Activated CD4-positive, alpha-beta T cell treated with anti-CD3 and anti-CD28 coated beads, Interleukin-10, Interleukin-2, amounts not matched to agents 100 ng/mL and 50 ng/mL, durations not matched to agents 16 hours and 8 hours (primary cell): ENCODE measurements at places on chromosomes 2 and 18.

DNA sequence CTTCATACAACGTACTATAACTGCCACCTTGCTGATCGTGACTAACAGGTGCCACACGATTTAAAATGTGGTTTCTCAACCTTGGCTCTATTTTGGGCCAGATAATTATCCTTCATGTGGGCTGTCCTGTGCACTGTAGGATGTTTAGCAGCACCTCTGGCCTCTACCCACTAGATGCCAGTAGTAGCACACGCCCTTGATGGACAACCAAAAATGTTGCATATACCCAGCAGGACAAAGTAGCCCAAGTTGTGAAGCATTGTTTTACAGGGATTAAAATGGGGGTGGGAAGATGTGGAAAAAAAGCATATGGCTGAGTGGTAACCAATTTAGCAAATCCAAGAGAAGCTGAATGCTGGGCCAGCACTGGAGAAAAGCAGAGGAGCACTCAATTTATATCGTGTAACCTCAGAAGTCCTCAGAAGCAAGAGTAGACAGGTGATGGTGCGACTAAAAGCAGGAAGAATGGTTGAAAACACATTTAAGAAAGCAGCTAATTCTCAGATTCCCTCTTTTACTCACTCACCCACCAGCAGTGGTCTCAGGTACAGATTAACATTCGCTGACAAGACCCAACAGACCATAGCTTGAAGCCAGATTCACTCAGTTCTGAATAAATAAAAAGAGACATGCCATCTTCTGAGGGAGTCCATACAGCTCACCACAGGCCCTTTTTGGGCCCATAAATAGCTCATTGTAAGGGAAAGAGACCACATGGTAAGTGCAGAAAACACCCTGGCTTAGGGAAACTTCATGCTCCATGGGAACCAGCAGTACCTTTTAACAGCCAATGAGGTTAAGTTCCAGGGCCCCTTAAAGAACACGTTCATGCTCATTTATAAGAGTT is 50.6 kb downstream of the RAPH1 start:
- peak; percentile 68 for DNase-seq

DNA sequence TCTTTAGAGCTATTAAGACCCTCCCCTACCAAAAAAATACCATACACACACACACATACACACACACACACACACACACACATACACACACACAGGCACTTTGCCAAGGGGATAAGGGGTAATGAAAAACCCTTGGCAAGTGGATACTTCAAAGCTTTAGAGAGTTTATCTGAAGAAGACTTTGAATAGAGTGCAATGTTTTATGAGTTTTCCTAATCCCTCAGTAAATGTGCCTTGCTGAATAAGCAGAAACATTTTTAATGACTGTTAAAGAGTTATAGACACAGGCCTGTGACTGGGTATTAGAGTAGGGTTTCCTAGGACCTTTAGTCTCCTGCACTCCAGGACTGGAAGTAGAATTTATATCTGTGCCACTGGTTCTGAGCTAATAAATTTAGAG is 75.5 kb upstream of the CTAGE1 start:
- no peak for DNase-seq

GRCh38 chr18:49811151-49811938 is 2.0 kb downstream of the ACAA2 start:
- no peak for DNase-seq

DNA sequence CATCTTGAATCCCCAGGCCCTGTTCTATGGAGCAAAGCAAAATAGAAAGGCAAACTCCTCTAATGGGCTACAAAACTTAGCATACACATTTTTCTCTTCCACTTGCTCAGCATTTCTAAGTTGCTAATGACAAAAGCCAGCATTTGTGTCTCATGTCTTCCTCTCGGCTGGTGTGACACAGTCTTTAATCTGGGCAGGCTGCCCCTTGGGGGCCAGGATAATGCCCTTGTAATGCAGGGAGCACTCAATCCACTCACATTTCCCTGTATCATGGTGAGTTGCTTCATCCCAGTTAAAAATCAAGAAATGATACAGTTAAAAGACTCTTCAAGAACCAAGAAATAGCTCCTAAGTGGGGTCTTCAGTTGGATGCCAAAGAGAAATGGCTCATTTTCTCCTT is 109.1 kb upstream of the FBXO11 start:
- DNase-seq: no peak

GRCh38 chr2:47075361-47076125 is 79.6 kb downstream of the STPG4 start:
- no peak for DNase-seq

- DNase-seq: peak; percentile 83
Measured at GRCh38 chr18:3665780-3666525, 216.0 kb downstream of the TGIF1 start.

DNA sequence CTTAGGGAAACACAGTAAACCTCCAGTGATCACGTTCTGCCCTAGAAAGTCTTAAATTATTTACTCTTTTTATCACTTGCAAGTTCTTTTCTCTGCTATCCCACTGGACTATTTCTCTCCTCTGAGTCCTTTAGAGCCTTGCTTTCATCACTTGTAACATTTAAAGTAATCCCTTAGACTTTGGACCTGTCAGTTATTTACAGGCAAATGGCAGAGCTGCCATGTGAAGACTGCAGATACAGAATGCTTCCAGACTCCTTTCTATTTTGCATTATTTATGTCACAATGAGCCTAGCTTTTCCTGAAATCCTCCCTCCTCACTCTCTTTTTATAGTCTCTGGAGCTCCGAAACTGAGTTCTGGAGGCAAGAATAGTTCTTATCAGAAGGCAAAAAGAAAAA is 325.6 kb upstream of the TRIB2 start:
- DNase-seq: no peak

DNA sequence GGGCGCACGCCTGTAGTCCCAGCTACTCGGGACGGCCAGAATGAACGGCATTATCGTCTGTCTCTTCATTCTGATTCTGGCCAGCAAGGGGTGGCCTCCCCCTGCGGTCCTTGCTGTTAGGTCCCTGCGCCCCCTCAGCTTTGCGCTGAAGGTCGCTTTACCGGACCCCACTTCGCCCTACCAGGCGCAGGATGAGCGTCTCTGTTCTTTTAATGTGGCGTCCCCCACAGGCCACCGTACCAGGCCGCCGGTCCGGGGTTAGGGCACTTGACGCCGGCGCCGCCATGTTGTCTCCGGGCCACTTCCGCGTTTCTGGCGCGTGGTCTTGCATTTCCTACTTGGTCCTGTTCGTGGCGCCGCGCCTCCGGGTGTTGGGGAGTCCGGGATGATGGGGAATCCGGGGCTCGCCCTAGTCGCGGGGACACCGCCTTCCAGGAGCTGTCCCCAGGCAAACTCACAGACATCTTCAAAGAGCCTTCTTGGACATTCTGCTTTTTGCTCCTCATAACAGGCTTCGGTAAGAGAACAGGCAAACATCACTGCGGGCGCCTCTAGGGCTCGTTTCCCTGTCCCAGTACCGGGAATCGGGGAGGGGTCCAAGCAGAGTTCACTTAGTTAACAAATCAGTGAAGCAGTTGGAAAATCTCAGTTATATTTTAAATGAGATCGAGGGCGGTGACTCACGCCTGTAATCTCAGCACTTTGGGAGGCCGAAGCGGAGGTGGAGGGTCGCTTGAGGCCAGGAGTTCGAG is 8.5 kb upstream of the NARS1 start:
- peak; percentile 96 for DNase-seq

GRCh38 chr2:121000804-121001203 is 265.1 kb downstream of the GLI2 start:
- no peak for DNase-seq

DNA sequence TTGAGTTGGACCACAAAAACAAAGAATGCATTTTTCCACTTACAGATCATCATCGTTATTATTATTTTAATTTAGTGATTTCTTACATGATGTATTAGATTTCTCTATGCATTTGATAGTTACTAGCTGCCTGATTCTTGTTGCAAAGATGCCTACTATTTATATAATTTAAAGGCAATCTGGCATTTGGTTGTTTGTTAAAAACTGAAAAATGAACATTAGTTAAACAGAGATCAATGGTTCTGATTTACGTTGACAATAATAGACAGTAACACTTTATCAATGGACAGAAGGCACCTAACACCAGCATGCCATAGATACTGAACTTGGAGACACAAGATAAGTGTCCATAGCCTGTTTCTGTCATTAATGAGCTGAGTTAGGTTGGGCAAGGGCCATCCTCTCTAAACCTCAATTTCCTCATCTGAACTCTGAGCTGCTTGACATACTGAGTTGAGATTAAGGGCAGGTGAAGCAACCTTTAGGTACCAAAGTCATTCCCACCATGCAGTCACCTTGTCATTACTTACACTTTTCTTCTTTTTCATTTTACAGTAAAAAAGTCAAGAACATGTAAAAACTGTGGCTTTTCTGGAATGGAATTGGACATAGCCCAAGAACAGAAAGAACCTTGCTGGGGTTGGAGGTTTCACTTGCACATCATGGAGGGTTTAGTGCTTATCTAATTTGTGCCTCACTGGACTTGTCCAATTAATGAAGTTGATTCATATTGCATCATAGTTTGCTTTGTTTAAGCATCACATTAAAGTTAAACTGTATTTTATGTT is 3.1 kb downstream of the CCL20 start:
- DNase-seq: no peak

DNA sequence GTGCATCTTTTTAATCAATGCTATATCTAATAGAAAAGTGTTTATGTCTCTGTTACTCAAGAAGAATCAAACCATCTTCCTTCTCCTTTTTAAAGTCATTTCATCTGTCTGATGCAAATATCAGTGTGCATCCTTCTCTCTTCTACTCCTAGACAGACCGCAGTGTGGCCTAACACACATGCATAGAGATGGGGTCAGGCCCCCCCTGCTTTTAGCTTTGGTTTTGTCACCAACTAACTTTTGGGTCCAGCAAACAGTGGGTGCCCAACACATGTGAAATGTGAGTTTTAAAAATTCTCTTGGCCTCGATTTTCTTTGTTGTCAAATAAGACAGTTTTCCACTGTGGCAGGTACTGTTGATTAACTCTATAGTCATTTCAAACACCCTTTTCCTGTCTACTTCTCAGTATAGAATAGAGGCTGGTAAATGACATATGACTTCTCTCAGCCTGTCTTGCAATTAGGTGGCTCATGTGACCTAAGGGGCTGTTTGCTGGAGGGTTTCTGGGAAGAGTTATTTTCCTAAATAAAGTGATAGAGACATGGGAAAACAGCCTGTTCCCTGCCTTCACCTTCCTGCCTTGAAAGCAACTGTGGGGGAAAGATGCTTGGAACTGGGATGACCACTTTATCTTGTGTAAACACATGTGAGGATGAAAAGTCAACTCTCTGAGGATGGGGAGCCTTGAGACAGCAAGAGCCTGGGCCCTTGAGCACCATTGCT is 65.7 kb upstream of the DARS1 start:
- DNase-seq: peak; percentile 87

DNA sequence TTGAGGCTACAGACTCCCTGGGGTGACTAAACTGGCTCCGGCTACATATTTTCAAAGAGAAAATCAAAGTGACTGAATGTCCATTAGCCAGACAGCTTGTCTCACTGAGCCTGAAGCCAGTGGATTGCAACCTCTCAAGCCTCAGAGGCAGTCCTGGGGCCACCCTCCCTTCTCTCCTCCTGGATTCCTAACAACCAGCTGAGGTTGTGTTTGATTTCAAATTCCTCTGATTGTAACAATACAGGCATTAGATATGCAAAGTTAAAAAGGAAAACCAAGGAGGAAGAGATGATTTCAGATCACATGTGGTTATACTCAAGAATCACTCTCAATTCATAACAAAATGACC is 101.0 kb upstream of the LMAN1 start:
- DNase-seq: no peak

DNA sequence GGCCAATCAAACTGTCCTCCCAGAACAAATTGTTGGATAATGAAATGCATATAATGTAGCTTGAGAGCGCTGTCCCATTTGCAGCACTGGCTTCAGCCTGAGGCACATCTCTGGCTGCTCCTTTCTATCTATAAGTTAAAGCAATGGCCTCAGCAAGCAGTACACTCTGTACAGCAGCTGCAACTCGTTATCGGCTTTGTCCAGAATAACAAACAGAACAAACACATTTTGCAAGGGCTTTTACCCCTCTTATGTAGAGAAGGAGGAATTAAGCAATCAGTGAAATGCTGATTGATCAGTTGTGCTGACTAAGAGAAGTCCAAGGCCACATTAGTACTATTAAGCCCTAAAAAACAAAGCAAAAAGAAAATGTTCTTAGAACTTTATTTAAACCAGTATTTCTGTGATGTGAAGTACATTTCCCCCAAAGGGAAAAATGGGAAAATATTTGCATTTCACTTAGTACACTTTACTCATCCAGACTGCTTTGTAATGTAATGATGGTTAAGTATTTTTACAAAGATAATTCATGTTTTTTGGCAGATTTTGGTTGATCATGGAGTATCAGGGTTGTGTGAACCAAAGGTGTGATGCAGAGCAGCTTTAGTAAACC is 15.0 kb upstream of the CPS1 start:
- no peak for DNase-seq

GRCh38 chr2:200471324-200471848 is 38.5 kb downstream of the KCTD18 start:
- DNase-seq: peak; percentile 70

DNA sequence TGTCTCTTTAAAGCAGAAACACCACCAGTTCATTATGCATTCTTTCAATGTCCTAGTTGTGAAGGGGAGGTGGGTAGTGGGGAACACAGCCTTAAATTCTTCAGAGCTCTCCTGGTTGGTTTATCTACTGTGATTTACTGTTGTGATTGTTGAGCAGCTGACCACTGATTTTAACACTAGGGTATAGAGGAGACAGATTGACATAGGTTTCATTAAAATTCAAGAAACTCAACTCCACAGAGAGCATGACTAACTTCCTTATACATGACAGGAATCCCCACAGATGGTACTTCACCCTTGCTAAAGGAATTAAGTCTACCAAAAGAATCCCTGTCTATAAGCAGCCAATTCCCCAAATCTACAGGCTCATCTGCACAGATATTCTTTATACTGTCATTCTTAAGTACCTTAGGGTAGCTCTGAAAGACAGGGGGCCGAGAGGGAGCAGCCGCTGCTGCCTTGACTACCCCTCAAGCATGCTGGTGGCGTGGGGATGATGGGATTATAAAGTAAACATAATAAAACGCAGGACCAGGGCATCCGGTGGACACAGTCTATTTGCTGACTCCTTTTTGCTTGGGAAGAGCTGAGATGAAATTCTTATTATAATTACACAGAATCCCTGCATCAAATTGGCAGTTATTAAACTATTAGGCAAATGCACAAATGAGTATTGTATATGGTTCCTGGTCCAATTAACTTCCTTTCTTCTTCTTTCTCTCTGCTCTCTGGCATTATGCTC is 1377.6 kb upstream of the PIK3C3 start:
- no peak for DNase-seq

DNA sequence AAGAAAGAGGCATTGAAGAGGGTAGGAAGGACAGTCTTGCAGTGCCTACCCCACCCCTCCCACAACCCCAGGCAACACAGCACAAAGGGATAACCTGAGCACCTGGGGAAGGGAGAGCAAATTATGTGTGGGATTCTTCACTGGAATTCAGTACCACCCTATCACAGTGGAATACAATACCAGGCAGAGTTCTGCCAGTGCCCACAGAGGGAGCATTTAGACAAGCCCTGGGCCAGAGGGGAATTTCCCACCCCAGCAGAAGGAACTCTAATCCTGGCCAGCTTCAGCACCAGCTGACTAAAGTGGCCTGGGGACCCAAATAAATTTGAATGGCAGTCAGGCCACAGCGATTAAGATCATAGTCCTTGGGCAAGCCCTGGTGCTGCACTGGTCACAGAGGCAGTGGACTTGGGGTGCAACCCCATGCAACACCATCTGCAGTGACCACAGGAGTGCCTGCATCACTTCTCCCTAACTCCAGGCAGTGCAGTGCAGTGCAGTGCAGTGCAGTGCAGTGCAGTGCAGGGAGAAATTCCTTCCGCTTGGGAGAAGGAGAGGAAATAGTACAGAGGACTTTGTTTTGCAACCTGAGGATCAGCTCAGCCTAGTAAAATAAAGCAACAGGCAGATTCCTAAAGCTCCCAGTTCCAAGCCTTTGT is 147.8 kb upstream of the SRD5A2 start:
- no peak for DNase-seq
